RWPE1 (cell line): ENCODE measurements at places on chromosomes 3 and 15.

GRCh38 chr3:112092496-112093179, 6.4 kb downstream of the C3orf52 start:
- DNase-seq, result no peak

- no peak for DNase-seq
Observed at GRCh38 chr3:172844428-172844827, 93.9 kb downstream of the ECT2 start.

DNA sequence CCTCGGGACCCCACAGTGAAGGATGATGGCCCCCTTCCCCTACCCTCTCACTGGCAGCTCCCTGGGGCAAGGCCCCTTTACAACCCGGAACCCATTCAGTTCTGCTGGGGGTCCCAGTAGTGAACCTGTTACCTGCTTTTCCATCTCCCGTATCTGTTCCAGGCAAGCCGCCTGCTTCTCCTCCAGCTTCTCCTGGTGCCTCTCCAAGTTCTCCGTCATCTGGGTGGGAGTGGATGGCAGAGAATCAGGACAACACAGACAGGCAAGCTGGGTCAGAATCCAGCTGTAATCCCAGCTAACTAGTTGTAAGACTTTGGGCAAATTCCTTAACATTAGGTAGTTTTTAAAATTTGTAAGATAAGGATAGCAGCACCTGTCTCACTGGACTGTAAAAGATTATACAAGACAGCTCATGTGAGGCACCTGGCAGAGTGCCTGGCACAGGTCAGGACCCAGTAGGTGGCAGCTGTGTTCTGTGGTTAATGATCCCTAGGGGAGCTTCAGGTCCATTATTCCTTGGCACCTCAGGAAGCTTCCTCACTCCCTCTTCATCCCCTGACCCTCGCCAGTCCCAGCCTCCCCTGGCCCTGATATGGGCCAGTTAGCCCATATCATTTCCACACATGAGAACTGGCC, 6.4 kb upstream of the ANKRD63 start:
- DNase-seq, result peak; percentile 63

DNA sequence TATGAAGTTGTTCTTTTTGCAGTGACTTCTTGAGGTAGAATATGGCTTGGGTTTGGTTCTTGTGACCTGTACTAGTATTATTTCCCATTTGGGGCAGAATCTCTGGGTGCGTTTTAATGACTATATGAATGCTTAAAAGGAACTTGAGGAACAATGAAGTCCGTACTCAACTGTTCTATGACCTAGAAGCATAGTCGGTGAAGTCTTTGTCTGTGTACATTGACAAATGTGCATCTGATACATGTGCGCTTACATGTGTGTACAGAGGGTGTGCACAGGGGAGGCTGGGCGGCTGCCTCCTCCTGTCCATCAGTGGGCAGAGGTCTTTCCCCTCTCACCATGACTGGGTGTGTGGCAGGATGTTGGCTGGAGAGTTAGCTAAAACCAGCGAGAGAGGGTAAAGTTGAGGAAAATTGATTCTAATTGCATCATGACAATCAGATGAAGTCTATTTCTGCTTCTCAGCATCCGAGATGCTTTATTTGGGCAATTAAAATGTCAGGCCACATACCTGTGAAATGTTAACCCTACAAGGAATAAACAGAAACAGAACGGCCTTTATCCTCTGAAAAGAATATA, 1.0 kb upstream of the NR2F2 start:
- no peak for DNase-seq

- no peak for DNase-seq
Observed at GRCh38 chr15:77010857-77011256, 15.9 kb downstream of the PSTPIP1 start.

DNA sequence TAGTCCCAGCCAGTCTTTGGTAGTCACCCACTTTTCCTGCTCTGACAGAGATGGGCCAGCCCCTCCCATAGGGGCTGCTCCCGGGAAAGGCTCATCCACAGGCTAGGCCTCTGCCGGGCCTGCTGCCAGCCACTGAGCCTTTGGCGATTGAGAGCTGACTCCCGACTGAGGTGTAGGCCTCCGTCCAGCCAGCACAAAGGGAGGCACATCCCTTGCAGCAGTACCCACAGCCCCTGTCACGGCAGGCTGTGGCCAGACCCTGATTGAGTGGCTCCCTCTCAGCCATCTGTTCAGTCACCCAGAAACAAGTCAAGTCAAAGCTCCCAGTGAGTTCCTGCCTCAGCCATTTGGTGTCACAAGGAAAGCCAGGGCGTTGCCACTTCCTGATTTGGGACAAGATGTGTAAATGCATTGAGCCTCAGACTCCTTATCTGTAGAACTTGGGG, 6.2 kb upstream of the PAK6 start:
- peak; percentile 42 for DNase-seq

GRCh38 chr3:194691481-194692283, 6.0 kb downstream of the FAM43A start:
- no peak for DNase-seq

DNA sequence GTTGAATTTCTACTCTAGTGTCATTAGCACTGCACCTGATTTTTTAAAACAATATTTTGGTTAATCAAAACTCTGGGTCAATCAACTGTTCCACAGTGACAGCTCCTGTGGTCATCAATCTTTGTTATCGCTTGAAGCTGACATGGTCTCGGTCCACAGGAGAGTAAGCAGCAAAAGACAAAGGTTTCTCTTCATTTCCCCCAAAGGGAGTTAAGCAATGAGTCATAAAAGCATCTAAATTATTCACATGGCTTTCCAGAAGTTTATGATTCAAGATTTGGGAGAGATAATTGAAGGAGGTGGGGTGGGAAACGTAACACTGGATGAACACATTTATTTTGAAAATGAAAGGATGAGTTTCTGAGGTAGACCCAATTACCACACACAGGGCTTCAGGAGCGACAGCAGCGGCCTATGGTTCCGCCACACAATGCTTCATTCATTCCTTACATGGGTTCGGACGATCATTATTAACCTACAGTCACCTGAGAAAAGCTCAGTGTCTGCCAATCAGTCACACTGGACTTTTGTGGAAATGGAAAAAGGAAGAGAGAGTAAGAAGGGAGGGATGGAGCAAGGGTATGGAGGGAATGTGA, 505.1 kb downstream of the FHIT start:
- DNase-seq, result no peak

GRCh38 chr15:48498828-48499227, 146.7 kb downstream of the FBN1 start:
- no peak for DNase-seq

- no peak for DNase-seq
Observed at GRCh38 chr3:108602935-108603294, 13.4 kb downstream of the DZIP3 start.

DNA sequence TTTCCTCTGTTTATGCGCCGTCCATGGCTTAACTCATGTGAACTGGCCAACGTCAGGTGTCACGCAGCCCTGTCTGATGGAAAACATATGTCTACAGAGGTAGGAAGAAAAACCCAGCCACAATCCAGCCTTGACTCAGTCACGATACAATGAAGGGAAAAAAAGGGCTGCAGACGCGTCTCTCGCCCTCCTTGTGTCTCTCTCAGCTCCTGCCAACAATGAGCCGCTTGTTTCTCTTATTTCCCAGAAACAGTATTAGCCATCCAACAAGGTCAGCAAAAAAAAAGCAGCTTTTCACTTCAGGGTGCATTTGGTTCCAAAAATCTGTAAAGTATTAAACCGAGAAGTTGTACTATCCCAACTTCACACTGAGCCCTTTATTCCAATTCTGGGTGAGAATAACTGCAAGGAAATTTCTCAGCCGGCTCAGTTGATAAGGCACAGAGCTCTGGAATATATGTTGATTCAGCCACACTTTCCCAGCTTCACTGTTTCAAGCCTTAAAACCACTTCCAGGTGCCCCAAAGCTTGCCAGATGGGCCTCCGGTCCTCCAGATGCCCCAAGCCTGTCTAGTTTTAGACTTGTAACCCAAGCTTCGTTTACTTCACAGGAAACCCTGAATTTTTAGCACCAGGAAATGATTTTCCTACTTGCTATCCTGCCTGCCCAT, 79.4 kb downstream of the TM4SF4 start:
- DNase-seq, result no peak

DNA sequence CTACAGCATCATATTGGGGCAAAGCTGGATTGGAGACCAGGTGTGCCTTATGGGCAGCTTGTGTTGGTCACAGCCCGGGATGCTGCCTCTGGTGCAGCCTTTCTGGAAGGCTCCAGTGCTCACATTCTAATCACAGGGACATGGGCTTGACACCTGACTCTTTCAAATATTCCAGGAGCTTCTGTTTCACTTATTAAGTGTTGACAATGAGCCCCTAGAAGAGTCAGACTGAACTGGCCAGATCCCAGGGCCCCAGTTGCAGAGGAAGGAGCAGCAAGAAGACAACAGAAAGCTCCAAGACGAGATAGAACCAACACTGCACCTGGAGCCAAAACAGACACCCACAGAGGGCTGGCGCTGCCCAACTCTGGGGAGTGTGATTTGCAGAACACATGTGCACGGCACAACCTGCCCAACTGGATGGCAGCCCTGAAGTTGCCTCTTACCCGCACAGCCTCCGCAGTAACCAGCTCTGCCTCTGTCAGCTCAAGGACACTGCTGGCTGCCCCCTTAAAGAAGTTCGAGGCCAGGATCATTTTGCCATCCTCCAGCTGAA, 30.3 kb downstream of the ALDH1L1 start:
- DNase-seq, result no peak

- no peak for DNase-seq
Observed at GRCh38 chr15:61857169-61857829, 202.9 kb downstream of the VPS13C start.

GRCh38 chr3:52366527-52366926, 50.4 kb downstream of the DNAH1 start:
- no peak for DNase-seq

DNA sequence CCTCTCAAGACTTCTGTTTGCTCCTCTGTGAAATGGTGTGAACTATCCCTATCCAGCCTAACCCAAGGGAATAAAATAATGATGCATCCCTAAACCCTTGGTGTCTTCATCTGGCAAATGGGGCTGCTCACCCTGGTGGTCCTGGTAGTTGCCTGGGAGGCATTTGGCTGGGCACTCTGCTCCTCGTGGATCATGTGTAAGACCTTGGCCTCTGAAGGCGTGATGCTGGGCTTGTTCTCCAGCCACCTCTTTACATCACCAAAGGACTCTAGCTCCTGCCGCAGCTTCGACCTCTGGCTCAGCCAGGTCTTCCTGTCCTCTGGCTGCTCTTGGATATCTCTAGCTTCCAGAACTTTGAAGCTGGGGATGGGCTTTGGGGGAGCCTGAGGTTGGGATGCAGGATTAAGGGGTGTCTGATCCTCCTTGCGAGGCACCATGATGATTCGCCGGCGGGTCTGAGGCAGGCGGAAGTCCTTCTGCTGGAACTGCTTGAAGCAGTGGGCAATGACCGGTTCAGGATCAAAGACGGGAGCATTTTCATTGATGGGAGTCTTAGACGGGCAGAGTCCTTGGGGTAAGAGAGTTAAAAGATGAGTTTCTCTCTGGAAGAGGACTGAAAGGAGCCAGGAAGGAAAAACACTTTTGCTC, 7.1 kb downstream of the EFCAB12 start:
- DNase-seq, result no peak

DNA sequence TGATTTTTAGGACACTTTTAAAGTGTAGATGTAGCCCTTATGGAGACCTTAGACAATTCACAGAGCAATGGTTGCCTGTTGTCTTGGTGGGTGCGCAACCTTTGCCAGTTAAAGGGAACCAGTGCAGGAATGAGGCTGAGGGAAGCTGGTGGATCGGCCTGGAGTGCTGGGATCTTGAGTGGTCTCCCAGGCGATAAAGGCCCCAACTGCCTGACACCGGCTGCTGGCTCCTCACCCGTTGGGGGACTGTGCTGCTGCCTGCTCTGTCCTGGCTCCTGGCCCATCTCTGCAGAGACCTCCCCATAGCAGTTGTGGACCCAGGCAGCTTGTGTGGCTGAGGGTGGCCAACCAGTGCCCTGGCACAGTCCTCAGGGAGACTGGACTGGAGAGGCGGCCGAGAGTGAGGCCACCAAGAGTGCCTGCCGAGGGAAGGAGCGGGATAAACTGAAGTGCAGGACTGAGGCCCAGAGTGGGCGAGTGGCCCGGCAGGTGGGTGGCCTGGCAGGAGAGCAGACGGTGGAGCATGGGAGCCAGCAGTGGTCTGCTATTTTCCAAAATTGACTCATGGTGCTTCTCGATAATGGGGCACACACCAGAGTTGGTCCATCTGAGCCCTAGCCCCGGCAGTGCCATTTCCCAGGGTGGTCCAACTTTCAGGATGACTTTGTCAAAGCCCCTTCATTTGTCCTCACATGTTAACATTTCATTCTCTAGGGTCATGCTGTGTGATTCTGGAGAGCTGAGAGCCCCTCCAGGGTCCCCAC, 2.1 kb downstream of the ALDH1A3 start:
- DNase-seq, result no peak

DNA sequence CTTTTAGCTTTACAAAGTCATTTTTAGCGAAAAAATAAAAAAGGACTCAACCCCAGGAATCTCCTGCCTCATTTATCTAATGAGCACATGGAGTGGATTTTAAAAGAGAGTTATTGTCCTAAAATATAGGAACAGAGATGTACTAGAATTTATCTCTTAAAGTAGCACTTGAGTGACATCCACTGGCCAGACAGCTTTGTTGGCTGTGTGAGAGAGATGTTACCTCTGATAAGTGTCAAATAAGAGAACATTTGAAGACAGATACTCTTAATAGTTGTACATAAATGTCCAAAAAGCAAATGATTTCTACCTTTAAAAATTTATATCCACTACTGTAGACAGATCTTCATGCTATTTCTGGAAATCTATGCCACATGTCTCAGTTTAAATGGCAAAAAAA, 12.3 kb upstream of the MFSD1 start:
- DNase-seq, result peak; percentile 28

DNA sequence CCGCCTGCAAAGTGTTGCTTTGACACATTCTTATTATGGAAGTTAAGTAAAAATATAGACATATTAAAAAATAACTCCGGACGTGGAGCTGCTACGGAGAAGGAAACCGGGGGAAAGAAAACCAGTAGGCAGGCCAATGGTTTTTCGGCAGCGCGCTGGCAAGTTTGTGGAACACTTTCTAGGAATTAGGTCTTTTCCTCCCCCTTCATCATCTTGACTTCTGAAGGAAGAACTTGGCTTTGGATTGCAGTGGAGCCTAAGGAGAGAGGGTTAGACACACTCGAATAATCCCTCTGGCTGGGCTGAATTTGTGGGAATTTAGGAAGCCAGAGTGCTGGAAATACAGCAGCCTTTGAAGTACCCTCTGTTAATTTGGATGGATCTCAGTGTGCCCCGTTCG, 317 bp downstream of the ROBO2 start:
- peak; percentile 1 for DNase-seq

DNA sequence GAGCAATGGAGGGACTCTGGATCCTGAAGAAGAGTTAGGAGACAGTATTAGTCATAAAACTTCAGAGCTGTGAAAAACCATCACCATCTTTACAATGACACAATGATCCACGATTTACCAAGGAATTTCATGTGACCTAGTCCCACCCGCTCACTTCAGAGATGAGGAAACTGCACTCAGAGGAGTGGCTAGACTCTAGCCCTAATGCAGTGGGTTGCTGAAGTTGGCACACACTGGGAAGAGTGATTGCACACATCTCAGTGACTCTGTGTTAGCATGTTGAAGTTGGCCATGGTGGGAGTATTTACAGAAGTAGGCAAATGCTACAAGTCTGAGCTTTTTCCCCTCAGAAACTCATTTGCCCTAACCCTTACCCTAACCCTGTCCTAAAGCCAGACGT, 35.2 kb upstream of the SPATA12 start:
- no peak for DNase-seq

GRCh38 chr15:53126144-53126543, 336.0 kb upstream of the ONECUT1 start:
- DNase-seq, result no peak

GRCh38 chr15:75455982-75456531, 4.6 kb upstream of the SIN3A start:
- no peak for DNase-seq

GRCh38 chr3:10395671-10396070, 74.8 kb upstream of the SEC13 start:
- DNase-seq, result no peak
